ENCODE measurements at places on chromosomes 6 and 20.

DNA sequence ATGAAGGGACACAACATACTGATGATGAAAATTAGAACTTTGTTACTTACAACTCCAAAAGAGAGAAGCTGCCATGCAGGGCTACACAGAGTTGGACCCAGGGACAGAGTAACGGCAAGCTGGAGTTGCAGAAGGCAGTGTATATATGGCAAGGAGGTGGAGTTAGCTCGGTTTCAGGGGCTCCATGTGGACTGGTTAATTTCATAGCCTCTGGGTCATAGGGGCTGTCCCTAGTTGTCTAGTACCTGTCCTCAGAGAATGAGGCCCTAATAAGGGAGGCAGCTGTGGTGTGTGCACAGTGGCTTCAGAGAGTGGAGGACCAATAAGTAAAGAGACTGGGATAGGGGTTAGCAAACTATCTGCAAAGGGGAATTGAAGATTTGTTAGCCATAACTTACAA is 7.9 kb upstream of the ZSCAN12 start:
- no peak for DNase-seq

DNA sequence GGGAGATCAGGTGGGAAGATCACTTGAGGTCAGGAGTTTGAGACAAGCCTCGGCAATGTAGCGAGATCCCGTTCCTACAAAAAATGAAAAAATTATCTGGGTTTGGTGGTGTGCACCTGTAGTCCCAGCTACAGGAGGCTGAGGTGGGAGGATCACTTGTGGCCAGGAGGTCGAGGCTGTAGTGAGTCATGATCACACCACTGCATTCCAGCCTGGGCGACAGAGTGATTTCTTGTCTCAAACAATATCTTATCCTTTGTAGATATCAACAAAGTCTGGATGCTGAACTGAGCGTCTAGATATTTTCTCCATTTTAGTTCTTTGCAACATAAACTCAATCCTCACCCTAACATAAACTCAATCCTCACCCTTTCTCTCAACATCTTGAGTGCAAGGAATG is 197.6 kb downstream of the DTNBP1 start:
- DNase-seq: no peak

DNA sequence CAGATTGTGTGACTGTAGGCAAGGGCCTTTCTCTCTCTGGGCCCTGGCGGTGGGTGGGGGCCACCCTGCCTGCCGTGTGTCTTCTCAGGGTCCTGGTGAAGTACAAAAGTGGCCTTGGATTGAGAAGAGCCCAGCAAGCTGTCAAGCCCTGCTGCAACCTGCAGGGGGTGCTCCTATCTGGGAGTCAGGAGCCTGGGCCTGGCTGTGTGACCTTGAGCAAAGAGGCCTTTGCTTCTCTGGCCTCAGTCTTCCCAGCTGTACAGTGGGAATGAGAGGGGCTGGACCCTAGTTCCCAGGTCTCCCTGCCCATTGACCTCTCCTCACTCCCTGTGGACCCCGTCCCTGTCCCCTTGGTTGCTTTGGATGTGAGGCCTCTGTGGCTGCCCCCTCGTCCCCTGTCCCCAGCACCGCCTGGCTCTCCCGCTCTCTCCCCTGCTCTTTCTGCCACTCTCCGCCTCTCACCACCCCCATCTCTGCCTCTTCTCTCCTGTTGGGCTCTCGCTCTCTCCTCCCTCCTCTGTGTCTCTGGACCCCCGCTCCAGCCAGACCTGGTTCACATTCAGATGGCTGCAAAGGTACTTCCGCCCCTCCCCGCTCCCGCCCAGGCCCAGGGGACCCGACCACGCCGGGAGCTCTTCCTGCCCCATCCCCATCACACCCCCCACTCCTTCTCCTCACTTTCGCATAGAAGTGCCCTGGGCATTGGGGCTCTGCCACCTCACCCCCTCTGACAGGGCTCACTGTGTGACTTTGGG is 46.7 kb downstream of the SRC start:
- peak; percentile 30 for DNase-seq

- DNase-seq: no peak
Observed at GRCh38 chr6:50820869-50821264, 2.2 kb downstream of the TFAP2B start.

DNA sequence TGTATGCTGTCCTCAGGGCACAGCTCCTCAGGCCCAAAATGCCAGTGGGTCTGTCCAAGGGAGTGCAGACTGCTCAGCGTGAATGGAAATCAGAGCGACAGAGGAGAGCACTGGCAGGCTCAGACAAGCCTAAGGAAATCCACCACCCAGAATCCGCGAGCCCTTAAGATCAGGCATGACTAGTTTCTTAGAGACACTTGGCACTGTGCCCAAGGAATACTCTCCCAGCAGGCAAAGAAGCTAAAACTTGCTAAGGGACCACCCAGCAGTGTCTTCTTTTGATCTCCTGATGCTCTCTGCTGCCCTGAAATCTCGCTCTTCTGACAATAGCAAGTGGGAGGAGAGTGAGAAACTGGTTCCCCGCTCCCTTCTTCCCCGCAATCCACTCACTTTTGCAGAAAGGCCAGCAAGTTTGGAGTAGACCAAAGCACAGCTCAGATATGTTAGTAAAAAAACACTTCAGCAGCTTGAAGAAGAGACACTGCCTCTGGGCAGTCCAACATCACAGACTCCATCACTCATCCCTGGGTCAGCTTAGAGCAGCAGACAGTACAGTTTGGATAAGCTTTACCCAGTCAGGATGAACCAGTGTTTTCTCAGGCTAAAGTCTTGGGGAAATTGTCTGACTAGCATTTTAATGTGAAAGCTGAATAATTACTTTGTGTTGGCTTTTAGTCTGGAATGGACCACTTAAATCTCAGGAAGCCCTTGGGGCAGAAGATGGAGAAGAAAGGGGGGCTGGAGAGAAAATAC is 32.4 kb downstream of the TRAF3IP2 start:
- peak; percentile 73 for DNase-seq

Data from fibroblast of pulmonary artery (primary cell).